ENCODE measurements at places on chromosomes 3 and 15.

GRCh38 chr15:25741256-25741580 is 121.9 kb downstream of the ATP10A start:
- ATAC-seq, result no peak

DNA sequence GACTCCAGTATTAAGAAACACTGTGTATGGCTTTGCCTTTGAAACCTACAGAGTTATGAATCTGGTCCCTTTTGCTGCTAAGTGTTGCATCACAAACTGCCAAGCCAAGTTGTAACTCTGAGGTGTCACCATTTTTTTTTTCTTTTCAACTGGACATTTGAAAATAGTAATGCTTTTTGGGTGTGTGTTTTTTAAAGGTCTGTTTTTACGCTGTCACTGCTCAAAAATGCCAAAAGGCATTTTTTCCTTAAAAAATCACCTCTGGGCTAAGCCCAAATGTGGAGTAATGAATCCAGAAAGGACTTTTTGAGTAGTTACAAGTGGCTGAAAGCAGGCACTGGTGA is 9.5 kb downstream of the SMAD3 start:
- no peak for ATAC-seq

DNA sequence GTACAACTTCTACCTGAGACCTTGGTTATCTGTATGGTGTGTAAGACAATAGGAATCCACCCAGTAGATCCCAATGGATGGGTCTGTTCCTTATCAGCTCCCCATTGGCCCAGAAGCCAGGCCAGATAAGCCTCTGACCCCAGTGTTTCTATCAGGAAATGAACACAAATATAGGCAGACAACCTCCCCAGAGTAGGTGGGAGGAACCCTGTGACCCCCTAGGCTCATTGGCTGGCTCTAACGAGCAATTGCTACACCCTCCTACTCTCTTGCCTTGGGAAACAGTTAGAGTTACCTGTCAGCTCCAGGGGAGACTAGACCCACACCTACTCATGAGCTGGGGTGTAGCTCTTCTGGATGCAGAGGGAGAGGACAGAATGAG is 299.9 kb downstream of the UACA start:
- no peak for ATAC-seq

- ATAC-seq, result no peak
These were observed 186.7 kb downstream of the SSR3 start for GRCh38 chr3:156368189-156368588.

GRCh38 chr3:111332488-111333080 is 209.4 kb upstream of the CD96 start:
- ATAC-seq, result no peak

- no peak for ATAC-seq
These were observed 381.9 kb downstream of the ERC2 start for GRCh38 chr3:56086355-56086754.

DNA sequence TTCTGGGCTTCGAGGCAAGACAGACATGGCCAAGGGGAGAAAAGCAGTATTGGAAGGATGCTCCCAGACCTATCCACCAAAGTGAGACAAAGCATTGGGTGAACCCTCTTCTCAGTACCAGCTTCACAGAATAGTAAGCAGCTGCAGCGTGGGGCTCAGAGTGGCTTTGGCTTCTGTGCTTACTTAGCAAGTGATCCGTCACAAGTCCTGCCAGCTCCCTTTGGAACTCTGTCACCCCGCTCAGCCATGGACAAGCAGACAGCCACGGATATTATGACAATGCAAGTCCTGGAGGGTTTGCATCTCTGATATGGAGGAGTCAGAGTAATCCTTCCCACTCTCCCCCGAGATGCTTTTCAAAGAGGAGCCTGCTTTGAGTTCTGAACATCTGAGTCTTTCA is 90.8 kb downstream of the SLCO3A1 start:
- ATAC-seq, result no peak

- no peak for ATAC-seq
These were observed 54.1 kb downstream of the ITGB5 start for GRCh38 chr3:124832782-124833709.

DNA sequence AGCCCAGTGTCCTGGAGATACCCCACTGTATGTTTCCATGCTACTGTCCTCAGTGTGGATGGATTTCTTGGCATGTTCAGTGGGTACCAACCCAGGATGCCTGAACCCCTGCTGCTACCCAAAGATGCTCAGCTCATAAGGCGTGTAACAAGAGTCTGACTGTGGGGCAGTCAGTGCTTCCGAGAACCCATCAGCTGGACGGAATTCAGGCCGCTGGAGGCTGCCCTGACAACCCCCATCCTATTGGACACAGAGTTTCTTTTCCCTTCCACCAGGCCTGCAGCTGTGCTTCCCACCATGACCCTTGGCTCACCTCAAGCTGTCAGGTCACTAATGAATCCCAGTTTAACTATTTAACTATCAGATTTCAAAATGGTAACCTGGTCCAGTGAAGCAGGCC is 224.1 kb upstream of the FEZF2 start:
- ATAC-seq, result no peak

DNA sequence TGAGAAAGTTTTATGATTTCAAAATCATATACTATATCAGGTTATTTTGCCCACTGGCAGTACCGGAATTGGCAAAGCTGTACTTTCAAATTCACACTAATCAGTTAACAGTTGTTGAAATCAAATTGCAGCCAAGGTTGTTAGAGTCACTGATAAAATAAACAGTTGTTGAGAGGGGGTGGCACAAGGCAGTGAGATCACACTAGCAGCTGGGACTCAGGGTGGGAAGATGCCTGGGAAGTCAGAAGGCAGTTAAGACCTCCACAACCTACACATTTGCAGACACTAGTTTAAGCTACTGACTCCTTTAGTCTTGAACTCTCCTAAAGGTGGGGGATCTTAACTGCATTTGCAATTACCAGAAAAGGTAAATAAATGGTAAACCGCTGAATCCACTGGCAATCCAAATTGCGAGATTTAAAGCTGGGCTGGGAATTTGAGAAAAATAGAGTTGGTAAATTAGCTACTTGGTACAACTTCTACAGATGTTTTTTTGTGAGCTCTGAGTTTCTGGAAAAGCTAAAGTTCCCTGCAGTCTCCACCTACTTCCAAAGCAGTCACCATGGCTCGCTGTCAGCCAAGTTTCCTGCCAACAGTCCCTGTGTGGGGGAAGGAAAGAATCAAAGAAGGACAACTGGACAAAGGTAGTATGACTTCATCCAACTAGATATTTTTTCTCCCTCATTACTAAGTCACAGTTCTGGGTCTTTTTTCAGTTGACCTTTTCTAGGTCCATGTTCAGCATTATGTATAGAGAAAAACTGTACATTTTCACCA is 105.7 kb downstream of the ZNF385D start:
- ATAC-seq, result no peak

- ATAC-seq, result no peak
These were observed 376.2 kb downstream of the ZBTB20 start for GRCh38 chr3:114770874-114771273.

Data from activated CD4-positive, CD25-positive, alpha-beta regulatory T cell treated with anti-CD3 and anti-CD28 coated beads, Interleukin-2, amount 50 U/mL, for 24 hours (primary cell).